ENCODE measurements at places on chromosomes 5 and 9. TPM values are rescaled to one million over a fixed set of nuclear protein-coding genes. Genes with fewer than 3 reads are reported as not detected.
A peak's percentile ranks its signal among the peaks of the same experiment; 100 is the strongest.

DNA sequence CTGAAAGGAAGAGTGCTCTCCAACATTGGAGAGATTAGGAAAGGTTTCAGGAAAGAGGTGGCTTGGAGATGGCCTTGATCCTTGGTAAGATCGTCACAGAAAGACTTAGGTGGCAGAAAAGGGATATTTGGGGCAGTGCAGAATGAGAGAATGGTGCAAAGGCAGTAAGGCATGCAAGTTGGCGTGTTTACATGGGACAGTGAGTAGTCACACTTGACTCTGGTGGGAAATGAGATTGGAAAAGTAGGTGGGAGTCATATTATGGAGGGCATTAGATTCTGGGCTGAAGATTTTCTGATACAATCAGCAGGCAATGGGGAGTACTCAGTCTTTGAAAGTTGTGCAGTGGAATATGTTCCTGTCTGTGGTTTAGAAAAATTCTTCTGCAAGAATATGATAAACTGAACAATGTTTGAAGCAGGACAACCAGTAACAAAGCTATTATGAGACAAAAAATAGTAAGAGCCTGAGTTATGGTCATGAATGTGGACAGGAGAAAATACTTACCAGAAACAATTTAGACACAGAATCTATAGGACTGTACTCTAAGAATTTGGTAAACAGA, 76.2 kb upstream of the ANKRD55 start:
- DNase-seq: no peak

- DNase-seq: no peak
Observed at GRCh38 chr9:115587310-115587709, 469.4 kb upstream of the TNC start.

Gene ADRA1B
- not detected for total RNA-seq

DNA sequence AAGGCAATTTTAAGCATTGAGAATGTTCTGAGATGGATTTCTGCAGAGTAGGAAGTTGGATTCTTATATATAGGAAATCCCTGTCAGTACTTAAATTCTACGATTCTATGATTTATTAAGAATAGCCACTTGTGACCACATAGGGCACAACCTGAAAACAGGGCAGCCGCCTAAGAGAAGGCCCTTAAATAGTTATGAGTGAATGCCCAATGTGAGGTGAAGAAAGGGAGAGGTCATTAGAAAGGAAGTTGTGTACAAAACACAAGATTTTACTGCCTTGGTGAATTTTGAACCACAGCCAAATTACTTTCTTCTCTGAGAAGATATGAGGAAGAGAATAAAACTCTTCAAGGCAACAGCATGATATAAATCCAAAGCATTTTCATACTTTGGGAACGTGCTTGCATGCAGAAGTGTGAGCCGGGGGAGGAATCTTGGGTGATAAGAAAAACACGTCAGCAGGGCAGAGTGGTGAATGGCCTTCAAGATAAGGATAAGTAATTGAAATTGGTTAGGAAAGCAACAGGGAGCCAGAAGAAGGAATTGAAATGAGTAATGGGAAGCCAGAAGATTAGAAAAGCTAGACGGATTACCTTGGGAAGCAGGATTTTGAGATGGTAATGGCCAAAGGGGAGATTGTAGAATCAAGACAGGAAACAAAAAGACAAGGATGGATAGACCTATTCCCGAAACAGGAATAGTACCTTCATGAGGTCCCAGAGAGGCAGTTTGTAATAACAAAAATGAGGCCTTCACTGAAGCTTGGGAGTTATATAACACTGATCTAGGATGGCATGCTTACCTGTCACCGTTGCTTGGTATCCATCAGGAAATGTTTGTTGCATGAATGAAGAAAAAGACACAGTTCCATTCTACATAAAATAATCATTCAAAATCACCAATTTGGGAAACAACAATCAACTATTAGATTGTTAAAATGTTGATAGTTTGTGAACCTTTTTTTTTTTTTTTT, 244.3 kb downstream of the PDE4D start:
- no peak for DNase-seq

GRCh38 chr9:75265525-75265972, 177.2 kb downstream of the OSTF1 start:
- DNase-seq: peak; percentile 36

- no peak for DNase-seq
Observed at GRCh38 chr9:95055851-95056551, 261.5 kb downstream of the FANCC start.

GRCh38 chr9:27645161-27645840, 72.0 kb upstream of the C9orf72 start:
- no peak for DNase-seq

GRCh38 chr5:150143350-150144245, 12.0 kb downstream of the PDGFRB start:
- DNase-seq: peak; percentile 81

GRCh38 chr9:131739133-131739958, 530 bp downstream of the RAPGEF1 start:
- no peak for DNase-seq

DNA sequence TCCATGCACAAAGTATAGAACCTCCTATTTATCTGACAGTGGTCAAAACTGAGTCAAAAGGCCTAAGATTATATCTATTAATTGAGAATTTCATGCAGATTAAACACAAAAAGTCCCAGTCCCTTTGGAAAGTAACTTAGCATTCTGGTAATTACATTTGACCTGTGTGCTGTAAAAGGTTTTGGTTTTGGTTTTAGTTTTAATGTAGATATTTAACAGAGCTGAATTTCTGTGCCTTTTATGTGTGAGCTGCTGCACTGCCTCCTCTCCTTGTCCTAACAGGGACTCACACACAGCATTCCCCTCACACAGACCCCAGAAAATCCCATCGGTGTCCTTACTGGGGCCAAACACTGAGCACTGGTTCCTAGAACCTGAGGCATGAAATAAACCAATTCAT, 31.0 kb upstream of the FSD1L start:
- no peak for DNase-seq

DNA sequence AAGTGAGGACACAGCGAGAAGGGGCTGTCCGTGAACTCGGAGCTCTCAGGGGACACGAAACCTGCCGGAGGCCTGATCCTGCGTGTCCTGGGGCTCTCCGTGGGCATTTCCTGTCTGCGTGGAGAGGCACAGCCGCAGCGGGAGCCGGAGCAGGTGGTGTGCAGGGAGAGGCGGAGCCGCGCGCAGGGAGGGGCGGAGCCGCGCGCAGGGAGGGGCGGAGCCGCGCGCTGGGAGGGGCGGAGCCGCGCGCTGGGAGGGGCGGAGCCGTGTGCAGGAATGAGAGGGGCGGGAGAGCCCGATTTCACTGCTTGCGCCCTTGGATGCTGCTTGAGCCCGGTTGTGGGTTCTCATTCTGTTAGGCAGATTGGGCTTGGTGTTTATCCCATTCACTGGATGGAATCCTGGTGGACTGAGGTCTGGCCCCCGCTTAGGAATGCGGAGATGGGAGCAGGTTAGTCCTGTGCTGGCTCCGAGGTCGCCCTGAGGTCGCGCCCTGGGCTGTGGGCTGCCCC, 26.7 kb downstream of the NDUFS6 start:
- DNase-seq: no peak

DNA sequence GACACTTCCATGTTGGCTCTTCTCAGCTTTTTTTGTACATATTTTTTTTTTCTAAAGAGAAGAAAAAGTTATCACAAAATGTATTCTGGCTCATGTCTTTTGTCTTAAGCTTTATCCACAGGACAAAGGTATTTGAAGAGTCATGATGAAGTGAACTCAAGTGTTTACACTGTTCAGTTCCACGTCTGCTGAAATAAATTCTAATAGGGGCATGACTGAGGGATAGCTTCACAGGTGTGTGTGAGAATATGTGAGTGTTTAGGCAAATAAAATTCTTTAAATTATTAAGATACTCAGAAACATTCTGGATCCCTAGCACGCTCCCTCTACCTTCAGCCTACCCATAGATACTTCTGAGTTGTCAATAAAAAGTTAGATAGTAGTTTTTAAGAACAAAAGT, 59.8 kb downstream of the BAAT start:
- no peak for DNase-seq

DNA sequence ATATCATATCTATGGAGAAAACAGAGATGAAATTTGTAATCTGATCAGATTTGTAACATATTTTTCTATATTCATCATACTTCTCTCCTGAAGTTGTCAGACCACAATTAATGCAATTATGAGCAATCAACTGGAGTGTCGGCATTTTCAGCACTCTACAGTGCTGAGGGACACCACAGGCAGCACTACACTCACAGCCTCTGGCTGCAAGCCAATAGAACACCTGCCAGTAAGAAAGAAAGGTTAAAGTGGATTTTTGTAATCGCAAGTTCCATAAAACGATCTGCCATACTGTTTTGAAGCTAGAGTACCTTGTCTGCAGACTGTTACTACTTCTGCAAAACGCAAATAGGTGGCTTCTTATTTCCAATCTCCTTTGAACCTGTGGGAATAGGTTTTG, 147.6 kb downstream of the ADAMTS6 start:
- DNase-seq: no peak

DNA sequence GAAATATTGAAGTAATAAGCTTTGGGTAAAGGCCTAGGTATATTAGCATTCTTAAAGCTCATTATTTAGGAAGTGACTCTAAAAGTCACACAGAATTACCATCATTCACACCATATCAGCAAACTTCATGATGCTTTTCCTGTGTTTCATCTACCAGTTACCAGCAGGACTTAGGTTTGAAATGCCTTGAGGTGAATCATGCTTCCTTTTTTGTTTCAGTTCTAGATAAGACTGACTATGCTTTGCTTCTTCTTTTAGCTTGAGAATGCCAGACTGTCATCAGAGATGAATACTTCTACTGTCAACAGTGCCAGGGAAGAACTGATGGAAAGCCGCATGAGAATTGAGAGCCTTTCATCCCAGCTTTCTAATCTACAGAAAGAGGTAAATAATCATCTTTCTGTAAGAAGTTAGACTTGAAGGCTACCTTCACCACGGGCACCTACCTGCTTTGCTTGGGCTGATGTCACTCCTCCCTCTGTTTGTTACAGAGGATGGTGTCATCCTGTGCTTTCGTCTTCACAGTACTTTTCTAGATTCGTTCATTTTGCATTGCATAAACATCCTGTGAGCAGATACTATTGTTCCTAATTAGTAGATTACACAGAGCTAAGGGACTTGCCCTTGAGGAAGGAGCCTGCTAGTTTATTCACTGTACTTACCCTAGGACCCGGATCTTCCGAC, 34.7 kb downstream of the LMNB1 start:
- DNase-seq: no peak

Gene CENPH
- total RNA-seq: 41.7 TPM

Gene EQTN
- not detected for total RNA-seq

GRCh38 chr9:26779062-26779461, 113.5 kb downstream of the CAAP1 start:
- DNase-seq: no peak

Gene C8G
- not detected for total RNA-seq

Gene MEGF10
- not detected for total RNA-seq

GRCh38 chr9:69674716-69675438, 2.7 kb upstream of the APBA1 start:
- DNase-seq: no peak

Gene SLC36A1
- 9.4 TPM for total RNA-seq

DNA sequence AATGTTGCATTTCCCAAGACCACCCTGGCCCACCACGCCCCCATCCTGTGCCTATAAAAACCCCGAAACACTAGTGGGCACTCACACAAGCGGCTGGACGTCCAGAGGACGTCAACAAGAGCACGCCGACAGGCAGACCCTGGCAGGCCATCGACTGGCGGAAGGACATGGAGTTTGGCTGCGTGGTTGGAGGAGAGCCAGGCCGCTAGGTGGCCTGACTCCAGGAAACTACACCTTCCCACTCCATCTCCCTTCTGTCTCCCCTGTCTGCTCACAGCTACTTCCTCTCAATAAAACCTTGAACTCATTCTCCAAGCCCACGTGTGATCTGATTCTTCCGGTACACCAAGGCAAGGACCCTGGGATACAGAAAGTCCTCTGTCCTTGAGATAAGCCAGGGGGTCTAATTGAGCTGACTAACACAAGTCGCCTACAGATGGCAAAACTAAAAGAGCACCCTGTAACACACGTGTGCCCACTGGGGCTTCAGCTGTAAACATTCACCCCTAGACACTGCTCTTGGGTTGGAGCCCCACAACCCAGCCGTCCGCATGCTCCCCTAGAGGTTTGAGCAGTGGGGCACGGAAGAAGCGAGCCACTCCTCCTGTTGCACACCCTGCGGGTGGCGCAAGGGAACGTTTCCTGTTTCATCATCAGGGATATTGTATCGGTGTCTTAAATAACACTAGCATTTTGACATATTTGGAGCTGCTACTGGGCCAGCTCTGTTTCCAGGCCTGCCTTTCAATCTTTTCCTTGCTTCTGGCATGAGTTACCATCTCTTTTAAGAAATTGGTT, 54.5 kb upstream of the TAF11L2 start:
- DNase-seq: no peak

Gene TMEM174
- total RNA-seq: not detected

DNA sequence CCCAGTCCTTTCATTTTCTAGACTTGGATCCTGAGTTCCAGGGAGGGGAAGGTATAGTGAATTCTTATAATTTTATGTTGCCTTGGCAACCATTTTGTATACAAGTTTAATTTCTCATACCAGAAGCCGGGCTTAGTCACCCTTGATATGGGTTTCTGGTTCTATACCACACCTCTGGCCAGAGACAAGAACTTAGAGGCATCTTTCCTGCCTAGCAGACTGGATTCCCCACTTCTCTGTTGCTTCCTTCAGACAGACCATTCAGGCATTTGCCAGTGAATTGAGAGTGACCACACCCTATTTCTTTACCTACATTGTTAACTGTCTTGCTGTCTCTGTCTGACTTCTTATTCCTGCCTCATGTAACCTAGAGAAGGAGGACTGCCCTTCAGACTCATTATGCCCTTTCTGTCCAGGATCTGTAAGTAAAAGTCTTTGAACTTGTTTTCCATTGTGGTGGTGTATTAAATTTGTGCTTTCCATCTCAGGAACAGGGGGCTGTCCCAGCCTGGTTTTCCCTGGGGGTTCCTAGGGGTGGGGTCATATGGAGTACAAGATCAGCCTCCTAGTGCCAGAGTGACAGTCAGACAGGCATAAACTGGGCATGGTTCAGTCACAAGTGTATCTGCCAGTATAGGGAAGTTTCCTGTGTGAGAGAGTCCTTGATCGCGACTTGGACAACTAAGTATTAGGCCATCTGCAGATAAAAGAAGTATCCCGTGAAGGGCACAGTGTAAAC, 27.4 kb downstream of the TNFSF8 start:
- no peak for DNase-seq

- no peak for DNase-seq
Observed at GRCh38 chr9:14633148-14633547, 60.1 kb downstream of the ZDHHC21 start.

- no peak for DNase-seq
Observed at GRCh38 chr9:82363682-82364081, 375.1 kb downstream of the SPATA31D1 start.

DNA sequence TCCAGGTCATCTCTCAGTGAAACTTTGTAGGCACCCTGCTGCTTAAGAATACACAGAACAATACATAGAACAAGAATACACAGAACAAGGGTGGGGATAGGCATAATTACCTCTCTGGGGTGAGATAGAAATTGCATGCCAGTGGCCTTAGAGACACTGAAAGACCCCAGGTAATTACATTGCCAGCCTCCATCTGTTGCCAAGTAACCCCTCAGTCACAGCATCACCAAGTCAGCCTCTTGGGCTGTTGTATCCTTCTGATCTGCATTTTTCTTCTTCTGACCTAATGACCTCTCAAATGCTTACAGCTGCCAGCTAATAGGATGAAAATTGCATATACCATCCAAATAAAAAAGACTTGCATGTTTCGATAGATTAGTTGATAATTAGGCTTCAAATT, 167.7 kb downstream of the GRIA1 start:
- DNase-seq: no peak

Gene GAS1
- 6.6 TPM for total RNA-seq

Measured in H4 (cell line).